ENCODE measurements at places on chromosomes 13 and 19.

DNA sequence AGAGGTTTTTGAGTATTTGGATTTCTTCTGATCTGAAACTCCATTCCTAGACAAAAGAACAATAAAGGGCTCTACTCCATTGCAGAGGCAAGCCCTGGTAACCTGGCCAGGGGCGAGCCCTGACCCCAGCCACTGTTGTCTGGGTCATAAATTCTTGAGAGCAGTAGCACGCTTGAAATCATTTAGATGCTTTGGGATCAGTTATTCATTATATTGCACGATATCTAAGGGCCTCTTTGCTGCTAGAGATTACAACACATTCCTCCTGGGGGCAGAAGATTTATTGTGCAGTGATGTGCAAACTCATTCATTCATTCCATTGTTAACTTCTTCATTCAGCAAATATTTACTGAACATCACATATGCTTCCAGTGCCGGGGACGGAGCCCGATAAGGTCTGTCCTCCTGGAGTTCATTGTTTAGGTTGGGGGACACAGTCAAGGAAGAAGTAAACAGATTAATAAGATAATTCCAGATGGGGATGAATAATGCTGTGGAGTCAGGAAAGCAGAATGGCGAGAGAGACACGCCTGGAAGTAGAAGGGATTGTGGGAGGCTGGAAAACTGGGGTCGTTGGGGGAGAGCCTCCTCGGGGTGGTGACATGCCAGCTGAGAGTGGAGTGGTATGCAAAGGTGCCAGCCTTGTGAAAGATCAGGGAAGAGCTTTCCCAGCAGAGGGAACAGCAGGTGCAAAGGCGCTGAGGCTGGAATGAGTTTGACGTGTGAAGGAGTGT, 34.9 kb downstream of the SIPA1L3 start:
- no peak for DNase-seq

DNA sequence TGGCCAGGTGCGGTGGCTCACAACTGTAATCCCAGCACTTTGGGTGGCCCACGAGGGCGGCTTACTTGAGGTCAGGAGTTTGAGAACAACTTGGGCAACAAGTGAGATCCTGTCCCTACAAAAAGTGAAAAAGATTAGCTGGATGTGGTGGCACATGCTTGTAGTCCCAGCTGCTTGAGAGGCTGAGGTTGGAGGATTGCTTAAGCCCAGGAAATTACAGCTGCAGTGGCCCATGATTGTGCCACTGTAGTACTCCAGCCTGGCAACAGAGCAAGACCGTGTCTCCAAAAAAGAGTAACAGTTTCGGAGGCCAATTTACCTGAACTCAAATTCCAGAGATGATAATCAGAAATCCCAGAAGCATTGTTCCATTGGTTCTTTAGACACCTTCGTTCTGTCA, 4.4 kb downstream of the ZNF473 start:
- DNase-seq = no peak

GRCh38 chr19:45947926-45948325, 25.7 kb downstream of the NOVA2 start:
- DNase-seq = no peak

GRCh38 chr19:31671411-31672035, 322.3 kb upstream of the TSHZ3 start:
- DNase-seq = no peak

GRCh38 chr19:3589439-3589838, 4.2 kb downstream of the GIPC3 start:
- DNase-seq = no peak

- DNase-seq = no peak
Measured at GRCh38 chr13:29525757-29526156, 69.7 kb downstream of the SLC7A1 start.

DNA sequence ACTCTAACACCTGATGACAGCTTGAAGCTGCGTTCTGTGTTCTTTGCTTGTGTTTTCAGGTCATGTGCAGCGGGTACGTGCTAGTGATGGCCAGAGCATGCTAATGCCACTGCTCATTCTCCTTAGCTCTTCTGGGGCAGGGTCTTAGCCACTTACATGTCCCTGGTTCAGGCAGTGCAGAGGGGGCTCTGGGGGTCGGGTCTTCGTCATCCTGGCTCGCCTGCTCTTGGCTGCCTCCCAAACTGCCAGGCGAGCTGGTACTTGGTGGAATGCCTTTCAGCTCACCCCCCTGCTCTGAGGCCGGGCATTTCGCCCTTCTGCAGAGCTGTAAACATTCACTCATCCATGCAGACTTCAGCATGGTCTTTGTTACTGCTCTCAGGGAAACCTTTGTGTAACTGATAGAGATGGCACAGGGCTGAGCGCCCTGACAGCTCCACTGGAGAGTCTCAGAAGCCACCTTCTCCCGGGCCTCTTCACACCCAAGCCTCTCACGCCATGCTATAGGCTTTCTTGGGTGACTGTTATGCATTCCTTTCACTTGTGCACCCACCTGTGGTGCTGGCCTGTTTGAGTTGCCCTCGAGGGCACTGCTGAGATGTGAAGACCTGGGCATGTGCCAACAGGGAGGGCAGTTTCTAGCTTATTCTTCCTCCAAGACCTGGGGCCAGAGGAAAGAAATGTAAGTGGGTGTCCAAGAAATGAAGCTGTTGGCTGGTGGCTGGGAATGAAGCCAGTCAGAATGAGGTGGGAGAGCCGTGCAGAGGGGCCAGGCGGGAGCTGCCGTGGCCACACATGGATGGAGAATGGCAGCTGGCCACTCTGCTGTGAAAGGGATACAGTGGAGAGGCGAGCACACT, 24.4 kb downstream of the FAM124A start:
- no peak for DNase-seq

DNA sequence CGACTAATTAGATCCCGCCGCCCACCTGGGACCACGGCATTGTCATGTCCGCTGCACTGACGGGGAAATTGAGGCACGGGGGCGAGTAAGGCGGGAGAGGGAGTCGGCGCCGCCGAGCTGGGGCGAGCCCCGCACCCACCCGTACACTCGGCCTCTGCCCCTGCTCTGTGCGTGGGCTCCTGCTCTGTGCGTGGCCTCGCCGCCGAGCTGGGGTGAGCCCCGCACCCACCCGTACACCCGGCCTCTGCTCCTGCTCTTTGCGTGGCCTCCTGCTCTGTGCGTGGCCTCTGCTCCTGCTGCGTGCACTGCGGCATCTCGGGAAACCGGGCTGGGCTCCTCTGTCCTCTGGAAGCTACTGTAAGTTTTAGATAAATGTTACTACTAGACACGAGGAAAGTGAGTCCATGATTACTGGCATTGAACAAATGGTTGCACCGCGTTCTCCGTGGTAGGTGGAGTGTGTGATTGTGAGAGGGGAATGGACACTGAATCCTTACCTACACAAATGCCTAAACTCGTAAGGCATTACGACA, 826 bp upstream of the C1QTNF9 start:
- DNase-seq = no peak

- DNase-seq = no peak
Measured at GRCh38 chr19:23075031-23075733, 41.6 kb upstream of the ZNF730 start.

DNA sequence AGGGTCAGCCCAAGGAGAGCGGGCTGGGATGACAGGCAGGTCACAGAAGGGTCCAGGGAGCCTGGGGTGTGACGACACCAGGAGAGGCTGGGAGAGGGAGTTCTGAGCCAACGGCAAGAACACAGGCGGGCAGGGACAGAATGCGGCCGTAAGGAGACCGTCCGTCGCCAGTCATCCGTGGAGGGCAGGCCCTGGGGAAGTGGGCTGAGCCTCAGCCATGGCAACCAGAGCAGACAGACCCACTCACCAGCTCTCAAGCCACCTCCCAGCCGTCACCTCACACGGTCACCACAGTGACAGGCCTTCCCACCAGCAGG, 3.7 kb upstream of the TMEM86B start:
- DNase-seq = no peak

GRCh38 chr19:45660636-45661035, 7.4 kb upstream of the GIPR start:
- DNase-seq = no peak

GRCh38 chr13:98997011-98997730, 19.3 kb upstream of the DOCK9 start:
- DNase-seq = no peak

DNA sequence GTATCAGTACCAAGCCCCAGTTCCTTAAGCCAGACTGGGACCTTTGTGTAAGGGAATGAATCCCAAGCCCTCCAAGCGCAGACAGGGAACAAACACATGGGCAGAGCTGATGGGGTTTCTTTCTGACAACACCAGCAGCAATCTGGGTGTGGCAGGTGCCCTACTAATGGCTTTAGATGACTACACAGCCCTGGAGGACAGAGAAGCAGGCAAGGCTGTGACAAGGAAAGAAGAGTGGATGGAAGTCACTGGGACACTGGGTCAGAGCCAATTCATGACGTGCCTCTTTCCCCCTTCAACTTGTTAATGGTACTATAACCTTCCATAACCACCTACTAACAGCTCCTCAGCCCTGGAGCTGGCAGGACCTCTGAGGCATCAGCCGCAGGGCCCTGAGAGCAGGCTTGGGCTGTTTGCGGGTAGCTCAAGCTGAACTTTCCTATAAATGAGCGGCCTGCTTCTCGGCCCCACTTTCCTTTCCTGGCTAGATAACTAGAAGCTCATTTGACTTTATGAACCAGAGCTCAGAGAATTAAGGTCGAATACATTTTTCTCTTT, 38.9 kb downstream of the RASL11A start:
- DNase-seq = no peak
